Mesothelial cell of epicardium (in vitro differentiated cells): ENCODE measurements at places on chromosomes 3 and 15.

DNA sequence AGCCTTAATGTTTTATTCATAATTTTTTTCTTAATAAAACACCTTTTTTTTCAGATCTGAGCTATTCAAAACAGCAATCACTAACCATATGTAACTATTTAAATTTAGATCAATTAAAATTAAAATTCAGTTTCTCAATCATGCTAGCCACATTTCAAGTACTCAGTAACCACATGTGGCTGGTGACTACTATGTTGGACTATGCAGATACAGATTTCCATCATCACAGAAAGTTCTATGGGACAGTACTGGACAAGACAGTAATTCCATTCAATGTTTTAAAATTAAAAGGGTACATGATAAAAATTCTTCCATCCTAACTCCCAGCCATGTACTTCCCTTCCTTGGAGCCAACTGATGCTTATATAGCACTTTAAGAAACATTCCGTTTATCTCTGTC lies 119.3 kb downstream of the GLDN start:
- no peak for DNase-seq

- DNase-seq, result peak; percentile 82
Observed at GRCh38 chr3:46845860-46846623, 17.2 kb downstream of the MYL3 start.

- DNase-seq, result no peak
Observed at GRCh38 chr3:1200371-1200770, 107.5 kb downstream of the CNTN6 start.

- peak; percentile 85 for DNase-seq
Observed at GRCh38 chr3:169668957-169669741, 5.6 kb upstream of the MECOM start.

DNA sequence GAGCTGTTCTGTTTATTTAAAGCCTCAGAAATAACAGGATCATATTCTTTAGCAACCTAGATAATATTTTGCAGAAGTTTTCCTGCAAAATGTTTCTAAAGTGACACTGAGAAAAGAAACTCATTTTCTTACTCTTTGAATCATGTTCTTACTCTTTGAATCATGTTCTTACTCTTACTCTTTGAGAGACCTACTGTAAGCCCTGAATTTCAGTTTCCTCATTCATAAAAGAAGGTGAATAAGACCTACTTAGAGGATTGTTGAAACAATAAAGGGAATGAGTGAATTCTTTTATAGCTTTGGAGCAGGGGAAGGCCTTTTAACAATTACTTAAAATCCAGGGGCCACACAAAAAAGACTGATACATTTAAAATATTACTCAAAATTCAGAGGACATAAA lies 221.7 kb upstream of the CMC1 start:
- DNase-seq, result no peak

DNA sequence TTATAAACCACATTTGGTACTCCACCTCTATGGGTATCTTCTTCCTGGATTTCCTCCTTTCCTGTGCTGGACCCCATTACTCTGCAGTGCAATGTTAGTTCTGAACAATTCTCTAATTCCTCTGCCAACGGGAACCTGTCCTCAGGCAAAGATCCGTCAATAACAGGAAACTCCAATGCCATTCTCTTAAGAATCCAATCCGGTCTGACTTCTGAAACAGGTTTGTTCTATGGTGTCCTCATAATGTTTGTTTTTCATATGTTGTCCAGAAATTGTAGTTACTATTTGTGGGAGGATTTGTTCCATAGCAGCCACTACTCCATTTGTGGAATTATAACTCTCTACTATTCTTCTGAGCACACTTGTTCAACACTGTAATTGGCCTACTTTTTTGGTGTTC lies 112.7 kb downstream of the TBL1XR1 start:
- no peak for DNase-seq

DNA sequence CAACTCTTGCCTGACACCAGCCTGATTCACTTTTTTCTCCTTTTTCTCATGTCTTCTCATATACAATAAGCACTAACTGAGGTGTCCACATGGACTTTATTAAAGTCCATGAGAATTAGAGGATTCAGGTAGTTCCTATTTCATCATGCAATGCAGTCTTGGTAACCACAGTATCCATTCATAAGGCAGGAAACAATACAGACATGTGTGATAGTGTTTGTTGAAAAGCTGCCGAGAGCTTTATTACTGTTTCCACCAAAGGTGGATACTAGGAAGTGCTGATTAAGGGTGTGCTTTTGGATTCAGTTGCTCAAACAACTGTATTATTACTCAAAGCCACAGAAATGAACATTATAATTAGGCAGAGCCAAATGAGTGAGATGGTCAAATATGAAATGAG lies 5.3 kb downstream of the CASR start:
- no peak for DNase-seq

GRCh38 chr15:71237456-71238188 lies 122.4 kb downstream of the THSD4 start:
- no peak for DNase-seq

DNA sequence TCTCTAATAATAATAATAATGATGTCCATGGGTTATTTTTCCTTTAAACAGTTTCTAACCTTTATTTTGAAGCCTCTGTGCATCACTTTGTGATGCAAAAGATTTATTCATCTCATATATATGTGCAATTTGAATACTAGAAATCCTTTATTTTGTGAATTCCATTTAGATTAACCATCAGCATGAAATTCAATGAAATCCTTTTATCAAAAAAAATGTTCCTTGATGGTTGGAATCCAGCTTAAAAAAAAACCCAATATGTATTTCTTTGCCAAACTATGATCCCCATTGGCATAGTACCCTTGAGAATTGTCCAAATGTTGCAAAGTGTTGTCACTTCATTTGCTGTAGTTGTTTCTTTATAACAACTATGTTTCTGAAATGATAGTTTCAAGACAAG lies 7.4 kb downstream of the TBC1D23 start:
- no peak for DNase-seq

GRCh38 chr15:45802140-45802539 lies 167.3 kb downstream of the SQOR start:
- DNase-seq, result no peak

- DNase-seq, result no peak
Observed at GRCh38 chr15:39365873-39366272, 215.0 kb upstream of the THBS1 start.

DNA sequence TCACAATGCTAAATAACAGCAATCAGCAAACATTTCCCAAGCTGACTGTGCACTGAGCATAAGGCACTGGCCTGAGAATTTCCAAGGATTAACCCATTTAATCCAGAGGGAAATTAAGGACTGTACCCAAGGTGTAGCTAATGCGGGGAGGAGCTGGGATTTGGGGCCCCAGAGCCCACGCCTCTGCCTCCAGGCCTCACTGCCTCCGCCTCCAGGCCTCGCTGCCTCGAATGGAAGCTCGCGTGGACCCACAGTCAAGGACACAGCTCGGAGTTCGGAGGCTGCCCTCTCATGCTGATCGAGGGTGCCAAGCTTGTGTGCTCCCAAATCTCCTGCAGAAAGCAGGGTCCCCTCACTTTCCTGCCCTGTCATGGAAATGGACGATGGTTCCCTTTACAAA lies 76.5 kb upstream of the SNRPA1 start:
- DNase-seq, result no peak

DNA sequence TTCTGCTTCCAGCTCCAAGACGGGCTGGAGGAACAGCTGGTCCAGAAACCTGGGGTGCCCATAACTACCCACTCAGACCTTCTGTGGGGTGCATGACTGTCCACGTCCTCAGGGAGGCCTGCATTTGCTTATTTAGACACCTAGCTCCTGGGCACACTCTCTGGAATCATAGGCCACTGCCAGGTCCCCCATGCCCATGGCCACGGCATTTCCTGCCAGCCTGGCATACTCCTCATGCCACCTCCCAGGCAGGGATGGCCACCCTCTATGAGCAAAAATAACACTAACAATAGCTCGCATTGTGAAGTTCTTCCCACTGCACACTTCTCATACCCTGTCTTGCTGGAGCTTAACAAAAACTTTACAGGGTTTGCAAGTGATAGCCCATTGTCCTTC lies 166.9 kb upstream of the TPM1 start:
- no peak for DNase-seq

- DNase-seq, result no peak
Observed at GRCh38 chr3:22634433-22634832, 568.7 kb upstream of the UBE2E2 start.

GRCh38 chr3:80618295-80619256 lies 850.8 kb upstream of the ROBO1 start:
- no peak for DNase-seq

DNA sequence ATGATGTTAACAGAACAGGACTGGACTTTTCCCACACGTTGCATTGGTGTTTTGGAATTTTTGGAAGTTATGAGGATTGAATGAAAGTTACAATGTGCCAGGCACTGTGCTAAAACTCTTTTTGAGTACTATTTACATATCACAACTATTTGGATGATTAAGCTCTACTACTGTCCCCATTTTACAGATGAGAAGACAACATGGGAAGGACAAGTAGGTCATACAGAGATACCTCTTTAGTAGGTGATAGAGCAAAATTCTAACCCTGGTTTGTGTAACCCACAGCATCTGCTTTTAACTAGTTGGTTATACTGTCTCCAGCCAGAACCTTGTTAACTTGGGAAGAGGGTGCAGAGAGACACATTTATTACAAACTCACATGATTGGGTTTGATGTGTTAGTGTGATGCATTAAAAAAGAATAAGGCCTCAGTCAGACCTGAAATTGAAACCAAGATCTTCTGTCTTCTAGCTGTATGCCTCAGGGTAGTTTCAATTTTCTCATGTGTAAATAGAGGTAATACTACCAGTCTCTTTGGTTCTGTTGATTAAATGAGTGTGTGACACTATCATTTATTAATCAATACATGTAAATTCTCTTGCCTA lies 1.4 kb downstream of the NDUFB4 start:
- DNase-seq, result no peak

GRCh38 chr3:110006913-110007312 lies 669.6 kb upstream of the DPPA4 start:
- no peak for DNase-seq

GRCh38 chr3:176971613-176972174 lies 225.6 kb downstream of the TBL1XR1 start:
- DNase-seq, result no peak

- DNase-seq, result no peak
Observed at GRCh38 chr3:72860846-72861245, 12.6 kb upstream of the SHQ1 start.

DNA sequence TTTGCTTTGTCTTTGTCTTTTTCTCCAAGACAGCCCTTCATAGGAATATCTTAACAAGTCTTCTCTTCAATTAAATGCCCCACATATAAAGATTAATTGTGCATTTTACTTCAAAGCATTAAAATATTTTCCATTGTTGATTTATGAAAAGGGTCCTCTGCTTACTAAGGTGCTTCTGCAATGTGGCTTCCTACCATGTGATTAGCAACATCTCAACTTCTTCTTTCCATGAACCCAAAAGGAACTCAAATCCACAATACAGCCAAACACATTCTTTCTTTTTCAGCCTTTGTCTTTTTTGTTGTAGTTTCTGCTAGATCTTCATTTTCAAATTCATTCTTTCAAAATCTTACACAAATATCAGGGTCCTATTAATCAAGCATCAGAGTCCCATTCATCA lies 309.2 kb downstream of the NSUN3 start:
- DNase-seq, result no peak

- no peak for DNase-seq
Observed at GRCh38 chr15:75836959-75837334, 6.3 kb upstream of the UBE2Q2 start.
